WERI-Rb-1 (cell line): ENCODE measurements at places on chromosomes 2 and 18.

GRCh38 chr18:44533071-44533470 lies 147.6 kb upstream of the SETBP1 start:
- no peak for DNase-seq

- no peak for DNase-seq
Measured at GRCh38 chr2:162016080-162016479, 57.9 kb downstream of the DPP4 start.

DNA sequence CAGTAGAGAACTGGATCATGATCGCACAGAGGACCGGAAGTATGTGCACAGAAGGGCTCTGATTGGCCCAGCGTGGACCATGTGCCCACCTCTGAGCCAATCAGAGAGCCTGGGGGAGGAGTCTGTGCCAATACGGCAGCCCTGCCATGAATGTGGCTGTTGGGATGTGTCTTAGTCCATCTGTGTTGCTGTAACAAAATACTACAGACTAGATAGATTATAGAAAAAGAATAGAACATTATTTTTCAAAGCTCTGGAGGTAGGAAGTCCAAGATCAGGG lies 132.0 kb downstream of the NDUFA10 start:
- no peak for DNase-seq

GRCh38 chr2:111952871-111953452 lies 54.6 kb downstream of the MERTK start:
- DNase-seq, result no peak

DNA sequence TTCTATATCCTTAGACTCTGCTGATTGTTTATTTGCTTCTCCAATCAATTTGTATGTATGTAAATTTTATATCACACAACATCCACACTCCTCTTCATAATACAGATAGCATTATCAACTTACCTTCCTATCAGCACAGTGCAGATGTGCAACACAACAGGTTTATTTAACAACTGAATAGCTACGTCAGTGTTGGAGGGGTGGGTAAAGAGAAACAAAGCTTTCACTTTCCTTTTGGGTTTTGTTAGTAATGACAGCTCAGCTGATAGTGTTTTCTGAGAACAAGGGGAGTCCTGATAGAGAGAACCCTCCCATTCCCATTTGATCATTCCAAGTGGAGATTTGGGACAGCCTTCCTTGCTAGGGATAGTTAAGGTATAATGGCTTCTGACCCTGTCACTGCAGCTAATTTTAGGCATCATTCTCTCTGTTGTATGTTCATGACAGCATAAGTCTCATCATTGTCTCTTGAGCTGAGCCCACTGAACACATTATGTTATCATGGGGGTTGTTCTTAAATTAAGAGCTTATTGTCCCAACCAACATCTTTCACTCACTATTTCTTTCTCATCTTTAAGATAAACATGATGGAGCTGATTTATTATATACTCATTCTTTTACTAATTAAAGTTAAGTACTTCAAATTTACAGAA lies 227.7 kb downstream of the GPD2 start:
- no peak for DNase-seq

- DNase-seq, result no peak
Measured at GRCh38 chr2:16020389-16021008, 80.1 kb downstream of the MYCN start.

DNA sequence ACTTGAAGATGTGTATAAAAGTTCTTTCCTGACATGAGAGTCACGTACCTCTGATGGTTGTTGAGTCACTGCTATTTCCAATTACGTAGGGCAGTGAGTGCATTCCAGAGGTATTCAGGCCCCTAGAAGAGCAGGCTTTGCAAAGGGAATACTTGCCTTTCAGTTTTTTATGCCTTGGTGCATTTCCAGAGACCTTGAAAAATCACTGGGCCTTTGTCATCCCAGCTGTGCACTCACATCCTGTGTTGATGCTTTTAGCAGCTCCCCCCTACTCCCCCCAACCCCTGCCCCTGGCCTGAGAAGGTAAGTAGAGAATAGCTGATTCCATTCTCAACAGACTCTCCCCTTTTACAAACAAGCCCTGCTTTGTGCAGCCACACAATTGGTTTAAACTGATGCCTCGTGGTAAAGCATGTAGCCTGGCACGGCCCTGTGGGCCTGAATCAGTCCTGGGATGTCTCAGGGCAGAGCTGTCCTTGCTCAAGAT lies 174.2 kb downstream of the PRPF40A start:
- DNase-seq, result no peak

- peak; percentile 53 for DNase-seq
Measured at GRCh38 chr2:181677912-181678586, 2.3 kb downstream of the NEUROD1 start.

GRCh38 chr2:241555711-241556110 lies 2.8 kb upstream of the BOK start:
- DNase-seq, result no peak

DNA sequence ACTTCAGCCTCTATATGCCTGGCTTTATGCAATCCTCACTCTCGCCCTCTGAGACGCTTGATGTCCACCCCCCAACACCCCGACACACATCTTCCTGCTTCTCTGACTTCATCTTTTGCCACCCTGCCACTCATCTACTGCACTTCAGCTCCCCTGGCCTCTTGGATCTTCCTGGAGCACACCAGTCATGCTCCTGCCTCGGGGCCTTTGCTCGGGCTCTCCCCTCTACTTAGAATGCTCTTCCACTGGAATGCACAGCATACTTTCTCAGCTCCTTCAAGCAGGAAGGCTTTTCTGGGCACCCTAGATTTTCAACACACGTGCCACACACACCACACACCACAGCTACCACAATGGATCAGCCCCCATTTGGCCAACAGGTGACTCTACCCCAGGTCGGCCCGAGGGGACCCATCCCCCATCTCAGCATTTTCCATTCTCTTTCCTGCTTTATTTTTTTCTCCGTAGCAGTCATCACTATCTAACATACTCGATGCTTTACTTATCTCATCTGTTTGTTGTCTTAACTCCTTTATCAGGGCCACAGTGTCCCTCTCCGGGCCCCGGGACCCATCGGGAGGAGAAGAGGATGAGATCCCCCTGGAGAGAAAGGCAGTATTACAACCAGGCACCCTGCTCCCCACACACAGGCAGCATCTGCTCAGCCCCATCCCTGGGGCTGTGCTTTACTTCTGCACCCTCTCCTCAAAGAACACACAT lies 2.3 kb downstream of the RUFY4 start:
- DNase-seq, result no peak

DNA sequence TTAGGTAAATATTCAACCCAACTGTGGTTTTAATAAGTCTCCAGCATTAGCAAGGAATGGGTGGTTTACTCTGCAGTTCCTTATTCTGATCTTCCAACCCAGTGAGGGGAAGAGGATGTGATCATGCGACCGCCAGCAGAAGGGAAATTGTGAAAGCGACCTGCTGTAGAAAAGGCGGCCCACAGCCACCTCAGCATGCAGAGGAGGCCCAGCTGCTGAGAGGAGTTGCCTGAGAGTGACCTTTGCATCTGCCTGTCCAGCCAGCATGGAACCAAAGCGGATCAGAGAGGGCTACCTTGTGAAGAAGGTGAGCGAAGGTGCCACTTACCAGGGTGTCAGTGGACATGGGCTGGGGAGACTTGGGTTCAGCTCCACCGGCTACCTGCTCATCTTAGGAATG lies at the start of gene PLEK:
TSS of gene PLEK (plus strand) at position 196 of the 400 bp plus-strand sequence. CDS start at position 266, 70 bp downstream.
- no peak for DNase-seq

GRCh38 chr2:1251520-1251919 lies 161.7 kb upstream of the TPO start:
- DNase-seq, result no peak

DNA sequence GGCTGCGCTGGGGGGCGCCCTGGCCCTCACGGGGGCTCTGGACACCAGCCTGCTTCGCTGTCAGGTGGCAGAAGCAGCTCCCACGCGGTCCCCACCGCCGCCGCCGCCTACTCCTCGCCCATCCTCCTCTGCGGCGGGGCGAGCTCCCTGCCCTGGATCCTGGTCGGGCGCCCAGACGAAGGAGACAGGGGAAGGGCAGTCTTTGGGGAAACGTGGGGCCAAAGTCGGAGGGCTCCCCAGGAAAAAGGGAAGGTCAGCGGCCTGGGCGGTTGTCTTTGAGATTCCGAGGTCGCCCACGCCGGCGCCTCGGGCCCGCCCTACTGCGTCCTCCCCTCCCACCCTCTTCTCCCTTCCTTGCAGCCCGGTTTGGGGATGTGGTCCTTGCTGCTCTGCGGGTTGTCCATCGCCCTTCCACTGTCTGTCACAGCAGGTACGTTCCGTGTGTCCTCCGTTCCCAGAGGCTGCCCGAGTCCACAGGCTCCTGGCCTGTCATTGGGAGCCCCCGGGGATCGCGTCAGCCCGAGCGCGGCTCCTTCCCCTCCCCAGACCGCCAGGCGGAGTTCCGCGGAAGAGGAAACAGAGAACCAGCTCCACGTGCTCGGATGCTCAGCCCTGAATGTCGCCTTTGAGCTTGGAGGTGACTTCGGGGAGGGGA lies 800 bp downstream of the IL1RL2 start:
- DNase-seq, result no peak

DNA sequence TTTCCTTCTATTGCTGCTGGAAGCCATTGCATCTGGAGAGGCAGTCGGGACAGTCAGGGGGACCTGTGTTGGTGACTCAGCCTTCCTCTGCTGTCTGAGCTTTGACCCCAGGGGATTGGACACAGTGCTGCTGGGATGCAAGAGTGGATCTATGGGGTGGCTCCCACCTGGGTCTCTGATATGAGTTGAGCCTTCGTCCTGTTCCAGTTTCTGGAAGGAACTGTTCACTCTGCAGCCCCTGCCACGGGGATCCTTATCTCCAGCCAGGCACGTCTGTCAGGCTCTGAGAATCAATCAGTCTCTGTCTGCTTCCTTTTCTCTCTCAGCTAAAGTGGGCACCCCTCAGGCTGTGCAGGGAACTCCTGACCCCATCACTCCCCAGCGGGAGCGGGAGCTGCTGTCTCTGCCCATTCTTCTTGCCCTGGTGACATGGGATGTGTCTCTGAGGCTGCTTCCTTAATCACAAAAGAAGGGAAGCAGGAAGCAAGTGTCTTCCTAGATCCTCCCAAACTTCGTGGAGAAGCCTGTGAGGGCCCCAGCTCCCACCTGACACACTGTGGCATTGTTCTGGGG lies 51.7 kb downstream of the ARHGAP28 start:
- no peak for DNase-seq

DNA sequence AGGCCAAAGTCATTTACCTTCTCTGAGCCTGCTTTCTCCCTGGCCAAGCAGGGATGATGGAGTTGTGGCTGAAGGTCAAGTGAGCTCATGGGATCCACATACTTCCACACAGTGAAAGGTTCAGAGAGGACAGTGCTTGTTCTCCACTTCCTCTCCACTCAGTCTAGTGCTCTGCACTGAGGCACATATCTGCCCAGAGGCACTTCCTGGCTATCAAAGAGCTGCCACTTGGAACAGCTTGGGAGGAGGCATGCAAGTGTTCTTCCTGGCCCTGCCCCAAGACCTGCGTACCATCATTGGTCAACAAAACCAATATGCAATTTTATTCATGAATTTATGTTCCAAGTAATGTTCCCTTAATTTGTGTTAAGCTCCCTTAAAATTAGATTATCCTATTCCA lies 71.9 kb downstream of the RNF152 start:
- DNase-seq, result no peak

- no peak for DNase-seq
Measured at GRCh38 chr2:96751800-96752199, 8.9 kb upstream of the CNNM4 start.

- no peak for DNase-seq
Measured at GRCh38 chr2:29615183-29615582, 306.2 kb downstream of the ALK start.

- DNase-seq, result no peak
Measured at GRCh38 chr2:100041946-100042345, 100.4 kb downstream of the AFF3 start.

GRCh38 chr2:75466708-75467311 lies 93.9 kb downstream of the EVA1A start:
- DNase-seq, result peak; percentile 71

GRCh38 chr18:39454866-39455265 lies 1889.3 kb upstream of the CELF4 start:
- no peak for DNase-seq

DNA sequence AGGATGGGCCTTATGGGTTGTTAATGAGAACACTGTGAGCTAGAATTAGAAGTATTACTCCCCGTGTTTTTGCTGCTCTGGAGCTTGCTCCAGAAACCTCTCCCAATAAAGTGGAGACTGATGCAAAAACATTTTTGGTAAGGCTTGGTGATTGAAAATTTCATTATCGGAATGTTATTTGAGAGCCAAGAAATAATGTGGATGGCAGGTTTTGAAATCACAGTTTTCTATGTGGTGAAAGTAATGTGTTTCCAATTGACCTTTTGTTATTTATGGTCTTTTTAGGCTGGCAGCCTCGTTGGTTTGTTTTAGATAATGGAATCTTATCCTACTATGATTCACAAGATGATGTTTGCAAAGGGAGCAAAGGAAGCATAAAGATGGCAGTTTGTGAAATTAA lies 5.1 kb downstream of the PLEKHA3 start:
- DNase-seq, result no peak

- DNase-seq, result no peak
Measured at GRCh38 chr2:133821107-133821760, 253.0 kb upstream of the NCKAP5 start.

DNA sequence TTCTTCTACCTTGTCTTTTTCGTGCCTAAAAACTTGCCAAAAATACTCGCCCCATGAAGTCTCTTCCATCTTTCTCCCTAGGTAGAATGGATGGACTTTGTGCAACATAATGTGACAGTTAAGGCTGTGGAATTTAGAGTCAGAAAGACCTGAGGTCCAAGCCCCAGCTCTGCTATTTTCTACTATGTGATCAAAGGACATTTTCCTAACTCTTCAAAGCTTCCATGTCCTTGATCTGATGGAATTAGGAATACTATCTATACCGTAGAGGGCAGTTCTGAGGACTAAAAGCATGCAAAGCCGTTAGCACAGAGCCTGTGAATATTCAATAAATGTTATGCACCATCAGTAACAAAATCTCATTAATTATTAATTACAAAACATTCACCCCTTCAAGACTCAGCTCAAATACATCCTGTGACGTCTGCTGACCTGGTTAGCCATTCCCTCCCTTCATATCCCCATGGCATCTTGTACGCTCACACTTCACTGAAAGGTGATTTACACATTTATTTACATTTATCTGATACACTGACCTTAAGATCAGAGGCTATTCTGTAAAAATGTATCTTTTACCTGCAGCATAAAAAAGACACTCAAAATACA lies 15.1 kb downstream of the IWS1 start:
- no peak for DNase-seq

DNA sequence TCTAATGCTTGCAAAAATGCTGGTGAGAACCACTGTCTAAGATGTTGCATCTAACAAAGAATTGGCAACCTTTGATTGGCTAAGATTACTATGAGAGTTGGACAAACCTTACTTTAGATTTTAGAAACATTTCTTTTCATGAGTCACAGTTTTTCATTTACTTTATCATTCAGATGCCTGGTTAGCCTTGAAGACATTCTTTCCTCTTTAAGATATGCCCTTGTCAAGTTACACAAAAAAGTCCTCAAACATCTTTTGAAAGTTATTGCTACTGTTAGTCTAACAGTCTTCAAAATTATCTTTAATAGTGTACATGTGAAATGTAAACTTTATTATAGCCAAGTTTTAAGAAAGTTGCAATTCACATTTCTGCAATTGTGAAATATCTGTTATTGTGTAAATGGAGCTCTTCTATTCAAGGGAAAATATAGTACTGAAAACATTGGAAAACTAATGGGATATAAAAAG lies 276.3 kb downstream of the RND3 start:
- DNase-seq, result no peak
